CD4-positive, alpha-beta T cell (primary cell): ENCODE measurements at places on chromosomes 3 and 15.

DNA sequence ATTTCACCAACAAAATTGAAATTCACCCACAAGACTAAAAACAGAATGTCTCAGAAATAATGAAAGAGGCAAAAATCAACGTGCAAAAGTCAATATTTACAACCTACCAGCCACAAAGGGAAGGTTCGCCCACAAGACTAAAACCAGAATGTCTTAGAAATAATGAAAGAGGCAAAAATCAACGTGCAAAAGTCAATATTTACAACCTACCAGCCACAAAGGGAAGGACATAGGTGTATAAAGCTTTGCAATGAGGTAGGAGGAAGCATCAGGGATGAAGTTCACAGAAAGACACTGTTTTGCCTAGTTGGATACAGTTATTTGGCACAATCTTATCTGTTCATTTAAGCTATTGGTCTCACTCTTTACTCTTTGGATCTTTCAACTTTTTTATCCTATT, 14.3 kb downstream of the OXTR start:
- DNase-seq: no peak

GRCh38 chr3:149512073-149512782, 37.7 kb downstream of the TM4SF4 start:
- DNase-seq: no peak

DNA sequence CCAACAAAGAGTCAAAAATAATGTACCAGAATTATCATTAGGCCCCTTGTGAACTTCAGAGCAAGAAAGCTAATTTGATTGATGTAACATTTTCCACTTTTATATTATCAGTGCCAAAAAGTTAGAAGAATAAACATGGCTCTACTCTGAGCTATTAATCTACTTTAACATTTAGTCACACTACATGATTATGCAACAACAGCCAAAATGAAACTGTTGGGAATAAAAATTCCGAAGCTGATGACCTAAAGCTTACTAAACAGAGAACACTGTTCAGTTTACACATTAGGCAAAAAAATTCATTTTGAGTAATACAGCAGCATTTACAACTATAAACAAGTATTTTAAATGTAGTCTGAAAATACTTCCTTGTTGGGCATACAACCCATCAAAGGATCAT, 1134.1 kb downstream of the EPHA3 start:
- DNase-seq: no peak

GRCh38 chr3:183309276-183309675, 56.2 kb downstream of the B3GNT5 start:
- no peak for DNase-seq
